Vagina (tissue), 2 donors: ENCODE measurements at places on chromosomes 5 and 9. TPM values are rescaled to one million over a fixed set of nuclear protein-coding genes. Genes with fewer than 3 reads are reported as not detected.

The MTX3 gene
- 8.1 TPM for total RNA-seq

The GDA gene
- not detected for total RNA-seq

The SLC1A3 gene
- total RNA-seq: 18.9 TPM

The PCDHB10 gene
- 3.2 TPM for total RNA-seq

GRCh38 chr9:101442318-101442717 is 6.7 kb upstream of the ALDOB start:
- no peak for DNase-seq

DNA sequence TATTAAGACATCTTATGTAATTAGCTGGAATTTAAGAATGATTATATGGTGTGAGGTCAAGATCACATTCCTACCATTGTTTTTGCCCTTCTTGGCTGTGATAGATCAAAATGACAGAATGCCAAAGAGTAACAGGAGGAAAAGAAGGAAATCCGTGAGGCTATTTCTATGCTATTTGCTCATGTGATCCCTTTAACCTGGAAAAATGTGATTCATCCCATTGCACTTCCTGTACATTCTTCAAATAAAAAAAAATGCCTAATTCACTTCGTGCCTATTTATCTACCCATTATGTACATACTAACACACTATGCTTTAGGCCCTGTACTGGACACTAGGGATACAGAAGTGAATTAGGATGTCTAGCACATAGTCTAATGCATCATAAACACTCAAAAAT is 154.1 kb upstream of the PAPPA start:
- no peak for DNase-seq

DNA sequence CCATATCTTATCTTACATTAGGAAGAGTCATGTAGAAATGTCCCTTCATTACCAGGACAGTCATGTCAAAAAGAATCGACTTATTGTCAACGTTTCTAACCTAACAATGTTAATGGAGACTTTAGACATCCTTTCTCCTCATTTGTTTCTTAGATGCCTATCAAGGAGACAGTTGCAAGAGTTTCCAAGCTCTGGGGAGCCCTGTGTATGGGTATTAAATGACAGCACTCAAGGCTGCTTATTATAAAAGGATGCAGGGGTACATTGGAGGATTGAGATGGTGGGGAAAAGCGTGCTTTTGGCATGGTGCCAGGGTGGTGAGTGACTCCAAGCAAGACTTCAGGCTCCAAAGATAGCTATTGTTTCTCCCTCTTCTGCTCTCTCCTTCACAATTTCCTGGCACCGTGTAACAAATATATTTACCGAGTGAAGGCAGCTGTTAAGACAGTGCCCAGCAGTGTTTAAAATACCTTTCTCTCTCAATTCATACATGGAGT is 461.3 kb upstream of the CLINT1 start:
- no peak for DNase-seq

DNA sequence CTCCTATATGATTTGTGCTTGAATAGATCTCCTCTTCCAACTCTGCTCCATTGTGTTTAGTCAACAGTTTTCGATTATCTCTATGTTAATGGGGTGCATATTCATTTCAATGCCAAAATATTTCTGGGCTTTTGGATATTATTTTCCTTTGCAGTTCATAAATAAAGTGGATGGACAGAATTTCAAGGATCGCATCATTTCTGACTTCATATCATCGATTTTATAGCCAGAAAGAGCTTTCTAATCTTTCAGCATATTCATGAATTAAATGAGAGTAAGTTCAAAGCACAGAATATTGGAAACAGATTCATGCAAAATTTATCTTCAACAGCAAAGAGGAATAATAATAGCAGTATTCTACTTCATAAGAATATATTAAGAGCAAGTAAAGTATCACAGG is 60.0 kb upstream of the MINAR2 start:
- DNase-seq: no peak

- no peak for DNase-seq
Measured at GRCh38 chr5:147359581-147359980, 124.8 kb downstream of the STK32A start.

GRCh38 chr9:84697509-84698114 is 28.1 kb downstream of the NTRK2 start:
- no peak for DNase-seq

- no peak for DNase-seq
Measured at GRCh38 chr5:78787783-78788182, 139.2 kb upstream of the LHFPL2 start.

GRCh38 chr9:78311886-78312524 is 15.1 kb downstream of the PSAT1 start:
- no peak for DNase-seq

- no peak for DNase-seq
Measured at GRCh38 chr9:115849679-115850412, 303.7 kb upstream of the PAPPA start.

DNA sequence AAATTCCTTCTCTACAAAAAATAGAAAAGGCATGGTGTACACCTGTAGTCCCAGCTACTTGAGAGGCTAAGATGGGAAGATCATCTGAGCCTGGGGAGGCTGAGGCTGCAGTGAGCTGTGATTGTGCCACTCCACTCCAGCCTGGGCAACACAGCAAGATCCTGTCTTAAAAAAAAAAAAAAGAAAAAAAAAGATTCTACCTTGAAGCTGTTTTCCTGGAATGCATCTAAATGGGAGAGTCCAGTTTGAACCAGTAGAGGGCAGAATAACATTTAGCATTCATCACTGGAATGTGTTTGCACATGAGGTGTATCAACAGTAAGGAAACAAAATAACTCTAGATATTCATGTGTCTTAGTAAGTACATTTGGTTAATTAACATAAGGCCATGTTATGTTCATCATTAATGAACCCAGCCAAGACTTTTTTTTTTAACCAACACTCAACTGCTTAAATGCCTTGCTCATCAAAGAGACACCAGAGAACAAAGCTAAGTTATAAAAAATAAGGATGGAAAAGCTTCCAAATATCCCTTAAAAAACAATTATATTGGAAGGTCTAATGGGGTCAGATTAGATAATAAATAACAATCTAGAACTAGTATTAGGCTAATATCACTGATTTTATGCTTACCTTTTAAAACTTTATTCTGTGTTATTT is 16.1 kb downstream of the IFNE start:
- DNase-seq: no peak
